Islet precursor cell (in vitro differentiated cells): ENCODE measurements at places on chromosomes 3 and 15.

GRCh38 chr15:73962433-73962832 is 29.7 kb downstream of the STOML1 start:
- no peak for DNase-seq

DNA sequence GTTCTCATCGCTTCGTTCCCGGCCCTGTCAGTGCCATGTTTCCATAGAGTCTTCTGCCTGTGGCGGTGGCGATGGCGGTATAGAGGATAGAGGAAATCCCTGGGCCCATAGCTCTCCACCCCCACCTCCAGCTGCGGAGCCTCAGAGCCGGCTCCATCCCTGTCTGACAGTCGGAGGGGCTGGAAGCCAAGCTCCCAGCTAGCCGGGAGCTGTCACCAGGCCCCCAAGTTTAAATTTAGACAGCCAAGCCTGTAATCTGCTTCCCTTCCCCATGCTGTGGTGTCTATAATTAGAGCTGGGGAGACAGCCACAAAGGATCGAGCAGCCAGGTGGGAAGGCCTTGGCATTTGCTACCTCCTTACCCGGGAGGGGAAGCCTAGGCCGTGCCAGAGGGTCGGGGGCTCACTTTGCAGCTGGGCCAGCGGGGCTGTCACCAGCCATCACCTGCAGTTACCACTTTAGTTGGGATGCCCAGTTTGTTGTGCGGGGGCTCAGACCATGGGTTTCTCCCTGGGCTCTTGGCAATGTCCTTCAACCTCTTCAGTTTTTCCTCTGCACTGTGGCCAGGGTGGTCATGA is 56.3 kb upstream of the SEC13 start:
- DNase-seq, result no peak

GRCh38 chr3:68424796-68425460 is 507.4 kb downstream of the TAFA4 start:
- DNase-seq, result peak; percentile 86

GRCh38 chr15:95799286-95800200 is 531.0 kb upstream of the NR2F2 start:
- no peak for DNase-seq

DNA sequence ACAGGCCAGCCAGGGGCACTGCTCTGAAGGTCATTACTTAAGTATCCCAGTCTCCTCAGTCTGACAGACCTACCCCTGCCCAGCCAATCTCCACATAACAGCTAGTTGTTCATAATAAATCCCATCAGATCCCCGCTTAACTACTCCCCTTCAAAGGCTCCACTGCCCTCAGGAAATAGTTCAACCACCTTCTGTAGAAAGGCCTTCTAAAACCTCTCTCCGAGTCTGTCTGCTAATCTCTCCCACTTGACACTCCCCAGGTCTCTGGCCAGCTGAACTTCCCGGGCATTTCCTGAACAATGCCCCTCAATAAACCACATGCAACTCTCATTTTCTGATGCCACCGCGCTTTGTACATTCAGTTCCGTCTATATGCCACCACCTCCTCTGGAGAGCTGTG is 6.0 kb downstream of the PRC1 start:
- DNase-seq, result peak; percentile 74

- DNase-seq, result peak; percentile 62
Observed at GRCh38 chr3:44076221-44076829, 165.4 kb upstream of the TOPAZ1 start.

DNA sequence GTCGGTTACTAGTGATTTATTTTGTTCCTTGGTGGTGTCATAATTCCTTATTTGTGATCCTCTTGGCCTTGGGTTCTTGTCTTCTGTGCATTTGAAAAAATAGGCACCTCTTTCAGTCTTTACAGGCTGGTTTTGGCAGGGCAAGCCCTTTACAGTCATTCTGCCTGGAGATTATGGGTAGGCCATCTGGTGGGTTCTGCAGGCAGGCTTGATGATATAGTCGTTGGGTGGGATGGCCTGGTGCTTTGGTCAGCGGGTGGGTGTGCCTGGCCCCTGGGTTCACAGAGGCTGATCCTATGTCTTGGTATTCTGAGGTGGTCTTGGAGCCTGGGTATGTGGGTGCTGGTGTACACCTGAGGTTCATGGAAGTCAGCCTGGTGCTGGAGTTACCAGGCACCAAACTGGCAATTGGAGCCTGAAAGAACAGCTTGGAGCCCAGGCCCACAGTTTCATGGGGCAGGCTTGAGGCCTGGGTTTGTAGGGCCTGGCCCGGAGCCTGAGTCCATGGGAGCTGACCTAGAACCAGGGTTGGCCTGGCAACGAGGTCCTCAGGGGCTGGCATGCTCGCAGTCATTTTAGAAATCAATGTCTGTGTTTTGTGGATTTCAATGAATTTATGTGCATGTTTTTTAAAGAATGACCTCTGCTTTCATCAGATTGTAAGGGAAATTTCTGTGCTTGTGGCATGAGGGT is 63.3 kb downstream of the DOCK3 start:
- no peak for DNase-seq

DNA sequence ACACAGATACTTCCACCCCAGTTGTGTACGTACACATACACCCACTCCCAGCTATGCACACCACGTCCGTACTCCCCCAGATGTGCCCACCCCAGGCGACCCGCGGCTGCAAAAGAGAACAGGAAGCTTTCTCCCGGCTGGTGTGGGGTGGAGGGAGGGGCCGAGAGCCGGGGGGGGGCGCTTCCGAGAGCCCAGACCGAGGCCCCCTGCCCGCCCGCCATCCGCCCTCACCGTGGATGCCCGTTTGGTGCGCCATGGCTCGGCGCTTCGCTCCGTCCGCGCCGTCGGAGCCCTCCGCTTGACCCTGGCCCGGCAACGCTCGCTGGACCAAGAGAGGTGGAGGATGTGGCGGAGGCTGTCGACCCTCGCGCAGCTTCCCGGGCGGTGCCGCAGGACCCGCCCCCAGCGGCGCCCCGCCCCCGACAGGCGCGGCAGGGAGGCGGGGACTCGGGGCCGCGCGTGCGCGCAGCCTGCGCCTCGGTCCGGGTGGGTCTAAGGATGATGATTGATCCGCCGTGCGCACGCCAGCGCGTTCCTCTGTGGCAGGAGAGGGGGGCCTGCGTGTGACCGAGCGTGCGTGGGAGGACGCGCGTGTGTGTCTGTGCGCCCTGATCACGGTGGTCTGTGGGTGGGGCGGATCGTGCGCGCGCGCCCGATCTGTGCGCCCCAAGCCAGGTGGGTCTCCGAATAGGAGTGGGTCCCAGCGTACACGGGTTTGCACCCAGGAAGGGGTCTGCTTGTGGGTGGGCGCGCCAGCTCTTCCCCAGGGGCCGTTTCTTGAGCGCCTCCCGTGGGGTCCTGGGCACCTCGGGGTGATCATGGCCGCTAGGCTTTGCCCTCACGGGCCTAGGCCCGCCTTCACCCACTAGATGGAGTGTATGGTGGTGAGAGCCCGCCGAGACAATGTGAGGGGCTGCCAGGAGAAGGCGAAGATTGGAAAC is at the start of gene TWF2:
Gene TWF2 (minus strand): TSS at position 398 of the 941 bp plus-strand sequence. CDS start 142 bp downstream, at position 256.
- DNase-seq, result peak; percentile 93

DNA sequence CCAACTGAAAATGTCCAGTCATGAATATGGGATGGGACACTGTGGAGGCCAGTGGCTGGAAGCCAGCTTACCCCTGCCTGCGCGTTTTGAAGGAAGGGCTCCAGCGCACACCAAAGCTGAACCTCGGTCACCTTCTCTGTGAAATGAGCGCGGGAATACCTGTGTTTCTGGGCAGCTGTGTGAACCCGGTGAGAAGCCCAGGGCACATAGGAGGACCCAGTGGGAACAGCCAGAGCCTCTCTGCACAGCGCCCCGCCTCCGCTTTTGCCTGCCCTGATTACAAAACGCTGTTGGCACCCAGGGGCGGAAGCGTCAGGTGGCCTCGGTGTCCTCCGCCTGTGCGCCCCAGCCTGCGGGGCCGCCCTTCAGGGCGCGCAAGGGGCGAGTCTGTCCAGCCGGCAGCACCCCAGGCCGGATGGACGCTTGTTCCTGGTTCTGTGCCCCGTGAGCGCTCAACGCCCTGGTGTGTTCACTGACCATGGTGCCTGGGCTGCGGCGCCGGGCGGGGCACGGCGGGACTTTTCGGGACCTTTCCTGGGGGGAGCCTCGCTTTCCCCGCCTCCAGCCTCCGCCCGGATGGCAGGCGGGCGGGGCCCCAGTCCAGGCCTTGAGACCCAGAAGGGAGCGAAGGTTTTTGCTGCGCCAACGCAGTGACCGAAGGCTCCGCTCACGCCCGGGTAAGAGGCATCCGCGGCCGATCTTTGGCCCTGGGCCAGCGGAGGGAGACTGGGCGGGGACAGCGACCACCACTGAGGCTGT is at the start of gene SQOR:
Gene SQOR (plus strand): TSS at position 598 of the 759 bp plus-strand sequence. CDS start 23,895 bp downstream, outside the sequence.
- peak; percentile 72 for DNase-seq

DNA sequence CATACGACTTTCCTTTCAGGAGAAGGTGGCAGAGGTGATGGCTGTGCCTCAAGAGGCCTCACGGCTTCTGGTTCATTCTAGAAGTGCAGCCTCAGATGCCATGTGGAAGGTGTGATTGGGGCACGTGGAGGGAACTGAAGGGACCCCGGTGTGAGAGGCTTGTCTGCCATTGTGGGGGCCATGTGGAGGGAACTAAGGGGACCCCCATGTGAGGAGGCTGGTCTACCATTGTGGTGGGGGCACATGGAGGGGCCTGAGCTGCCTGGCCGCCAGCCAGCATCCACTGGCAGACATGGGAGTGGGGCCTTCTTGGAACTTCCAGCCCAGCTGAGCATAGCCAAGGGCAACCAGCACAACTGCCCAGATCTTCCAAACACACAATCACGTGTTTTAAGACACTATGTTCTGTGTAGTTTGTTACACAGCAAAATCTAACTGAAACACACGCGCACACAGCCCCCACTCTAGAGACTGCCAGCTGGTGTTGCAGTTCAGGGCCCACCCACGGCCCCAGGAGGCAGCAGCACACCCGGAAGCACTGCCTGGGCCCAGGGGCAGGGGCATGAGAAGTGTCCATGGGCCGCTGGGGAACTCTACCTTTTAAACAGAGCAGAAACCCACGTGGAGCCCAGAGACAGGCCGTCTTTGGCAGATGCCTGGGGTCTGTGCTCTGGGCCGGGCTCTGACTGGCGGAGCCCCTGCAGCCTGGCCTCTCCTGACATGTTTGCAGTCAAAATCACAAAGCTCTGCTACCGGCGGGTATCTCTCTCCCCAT is 66.8 kb downstream of the IQSEC1 start:
- DNase-seq, result no peak

- no peak for DNase-seq
Observed at GRCh38 chr3:171986757-171987518, 52.4 kb upstream of the FNDC3B start.

DNA sequence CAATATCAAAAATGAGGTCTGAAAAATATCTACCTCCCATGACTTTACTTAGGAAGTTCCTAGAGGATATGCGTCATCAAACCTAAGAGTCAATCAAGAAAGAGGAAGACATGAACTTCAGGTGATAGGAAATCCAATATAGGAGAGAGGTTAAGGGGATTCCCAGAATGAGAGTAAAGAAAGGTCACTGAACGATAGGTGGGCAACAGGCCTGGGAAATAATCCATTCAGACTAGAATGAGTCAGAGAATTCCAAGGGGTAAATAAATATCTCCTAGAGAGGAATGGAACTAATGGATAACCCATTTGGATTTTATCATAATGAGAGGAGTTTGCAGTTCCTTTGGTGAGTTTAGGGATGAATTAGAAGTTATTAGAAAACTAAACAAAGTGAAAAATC is 131.1 kb upstream of the NUDT16 start:
- DNase-seq, result no peak

GRCh38 chr15:58119016-58119415 is 19.2 kb upstream of the AQP9 start:
- DNase-seq, result no peak

DNA sequence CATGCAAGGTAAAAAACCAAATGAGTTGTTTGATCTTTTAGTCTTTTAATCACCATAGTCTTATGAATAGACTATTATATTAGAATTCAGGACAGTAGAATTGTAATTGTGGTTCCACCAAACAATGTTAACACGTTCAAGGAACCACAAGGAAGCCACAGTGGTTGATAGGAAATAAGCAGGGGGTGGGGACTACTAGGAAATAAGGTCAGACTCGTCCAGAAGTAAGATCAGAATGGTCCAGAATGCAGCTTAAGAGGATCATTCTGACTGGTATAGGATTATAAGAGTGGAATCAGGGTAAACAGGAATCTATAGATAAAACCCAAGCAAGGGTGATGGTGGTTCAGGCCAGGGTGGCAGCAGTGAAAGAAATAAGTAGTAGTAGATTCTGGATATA is 7.5 kb downstream of the MYNN start:
- DNase-seq, result no peak

DNA sequence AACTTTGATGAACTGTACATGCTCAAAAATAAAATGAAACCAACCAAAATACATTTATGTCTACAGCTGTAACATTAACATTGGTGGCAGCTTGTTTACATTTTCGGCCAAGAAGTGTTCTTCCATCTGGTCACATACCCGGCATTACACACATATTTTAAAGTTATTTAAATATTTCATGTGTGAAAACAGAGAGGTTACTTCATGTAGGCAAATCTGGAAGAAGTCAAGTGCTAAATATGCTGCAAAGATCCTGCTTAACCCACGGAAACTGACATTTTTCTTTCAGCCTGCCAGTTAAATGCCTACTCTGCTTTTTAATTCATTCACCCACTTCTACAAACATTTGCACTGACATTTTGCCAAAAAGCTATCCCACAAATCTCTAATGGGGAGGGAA is 69.7 kb downstream of the MB21D2 start:
- DNase-seq, result no peak

- DNase-seq, result no peak
Observed at GRCh38 chr3:136249091-136249490, 1.0 kb upstream of the PCCB start.

DNA sequence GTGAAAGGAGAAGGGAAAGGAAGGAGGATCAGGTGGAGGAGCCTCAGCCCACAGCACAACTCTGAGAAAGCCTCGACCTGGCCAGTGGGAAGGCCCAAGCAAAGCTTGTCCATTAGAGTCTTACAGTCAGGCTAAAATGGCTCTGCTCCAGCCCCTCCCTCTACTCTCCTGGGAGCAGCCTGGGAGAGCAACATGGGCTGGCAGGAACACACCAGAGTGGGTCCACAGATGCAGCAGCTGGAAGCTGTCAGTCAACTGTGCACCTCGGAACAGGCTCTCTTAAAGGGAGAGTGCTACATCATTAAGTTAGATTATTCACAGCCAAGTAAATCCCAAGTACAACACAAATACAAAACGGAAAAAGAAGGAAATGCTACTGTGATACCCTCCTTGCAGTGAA is 98.0 kb upstream of the LIMD1 start:
- no peak for DNase-seq

- DNase-seq, result no peak
Observed at GRCh38 chr3:107629566-107629965, 106.8 kb downstream of the BBX start.

- no peak for DNase-seq
Observed at GRCh38 chr3:26438981-26439884, 183.3 kb upstream of the LRRC3B start.

- DNase-seq, result no peak
Observed at GRCh38 chr3:153927107-153927506, 194.1 kb upstream of the ARHGEF26 start.

- no peak for DNase-seq
Observed at GRCh38 chr3:111970376-111970775, 8.4 kb upstream of the ABHD10 start.

DNA sequence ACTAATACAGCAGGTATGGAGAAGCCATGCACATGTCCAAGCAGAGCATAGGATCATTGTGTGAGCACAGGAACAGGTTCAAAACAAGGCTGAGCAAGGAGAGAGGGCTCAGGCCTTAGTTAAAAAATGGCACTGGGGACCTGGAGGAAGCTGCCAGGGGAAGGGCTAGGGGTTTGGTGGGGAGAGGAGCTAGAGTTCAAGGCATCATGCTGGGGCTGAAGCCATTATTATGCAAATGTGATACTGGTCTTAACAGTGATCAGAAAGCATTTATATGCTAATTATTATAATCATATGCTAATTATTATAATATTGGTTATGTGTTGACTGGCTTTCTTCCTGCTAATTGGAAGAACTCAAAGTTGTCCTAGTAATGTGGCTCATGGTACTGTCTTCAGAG is 546.0 kb upstream of the CFAP20DC start:
- DNase-seq, result no peak
